ENCODE measurements at places on chromosomes 7 and 10. TPM values are rescaled to one million over a fixed set of nuclear protein-coding genes. Genes with fewer than 3 reads are reported as not detected.

Gene CNNM1
- total RNA-seq, result 3.1 TPM

Gene TFAM
- total RNA-seq, result 46.6 TPM

Gene CC2D2B
- 1.5 TPM for total RNA-seq

Gene TMEM236
- total RNA-seq, result 0.32 TPM

Gene CAMK2B
- not detected for total RNA-seq

Gene TFEC
- 2.9 TPM for total RNA-seq

Gene SUN3
- not detected for total RNA-seq

Gene PCLO
- 1.2 TPM for total RNA-seq

Gene NFE2L3
- total RNA-seq, result 1.2 TPM

Gene H2BK1
- 1.3 TPM for total RNA-seq

Gene LBX1
- total RNA-seq, result not detected

Gene STK31
- total RNA-seq, result 0.47 TPM

Gene CALHM3
- total RNA-seq, result not detected

Gene GPR146
- 8.4 TPM for total RNA-seq

Gene FRMPD2
- 0.77 TPM for total RNA-seq

Gene SYT15B
- total RNA-seq, result 1.8 TPM
